Stimulated activated CD4-positive, alpha-beta T cell treated with anti-CD3 and anti-CD28 coated beads, Interleukin-1b, Interleukin-23, amount 100 ng/mL, for 4 hours (primary cell): ENCODE measurements at places on chromosomes 4 and X.

- no peak for DNase-seq
Measured at GRCh38 chrX:30414144-30414543, 105.0 kb upstream of the NR0B1 start.

- DNase-seq: no peak
Measured at GRCh38 chr4:116058129-116058528, 944.7 kb upstream of the NDST4 start.

DNA sequence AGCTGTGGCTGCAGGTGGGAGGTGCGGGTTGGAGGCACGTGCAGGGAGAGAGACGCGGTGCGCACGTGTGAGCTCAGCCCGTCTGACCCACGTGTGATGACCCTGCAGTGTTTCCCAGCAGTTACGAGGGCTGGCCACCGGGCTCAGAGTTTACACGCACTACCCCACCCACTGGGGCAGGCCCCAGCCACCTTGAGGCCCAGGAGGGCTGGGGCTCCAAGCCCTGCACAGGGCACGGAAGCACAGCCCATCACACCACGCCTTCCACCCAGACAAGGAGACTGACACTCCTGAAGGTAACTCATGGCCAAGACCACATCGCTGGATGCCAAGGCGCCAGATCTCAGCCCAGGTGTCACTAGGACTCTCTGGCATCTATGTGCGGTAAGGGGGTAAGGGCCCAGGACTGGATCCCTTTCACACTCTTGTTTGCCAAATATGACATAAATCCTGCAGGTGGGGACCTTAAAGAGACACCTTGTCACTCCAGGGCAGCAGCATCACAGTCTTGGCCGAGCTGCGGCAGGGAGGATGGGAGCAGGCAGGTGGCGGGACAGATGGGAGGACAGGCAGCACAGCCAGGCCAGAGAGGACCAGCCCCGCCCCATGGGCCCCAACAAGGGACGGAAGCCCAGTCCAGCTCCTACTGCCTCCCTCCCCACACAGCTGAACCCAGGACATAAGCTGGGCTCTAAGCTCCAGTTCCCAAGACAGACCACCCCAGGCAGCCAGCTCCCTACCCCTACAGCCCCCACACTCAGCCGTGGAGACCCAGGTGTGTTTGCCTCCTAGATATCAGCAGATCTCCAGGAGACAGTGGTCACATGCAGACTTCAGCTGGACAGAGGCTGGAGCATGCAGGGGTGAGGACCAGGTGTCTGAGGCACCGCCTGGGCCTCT lies 56.8 kb downstream of the ZFYVE28 start:
- DNase-seq: no peak

- DNase-seq: no peak
Measured at GRCh38 chr4:82232891-82233290, 140.9 kb downstream of the HNRNPD start.

- DNase-seq: no peak
Measured at GRCh38 chr4:151862766-151863165, 102.0 kb upstream of the GATB start.

- DNase-seq: no peak
Measured at GRCh38 chr4:128424527-128425497, 137.2 kb upstream of the PGRMC2 start.

- no peak for DNase-seq
Measured at GRCh38 chr4:15551740-15552446, 82.2 kb downstream of the CC2D2A start.

GRCh38 chrX:20352504-20352903 lies 85.8 kb upstream of the RPS6KA3 start:
- no peak for DNase-seq
